ENCODE measurements at places on chromosomes 5 and 9.

GRCh38 chr9:98332405-98332831 is 77.0 kb upstream of the TBC1D2 start:
- no peak for DNase-seq

DNA sequence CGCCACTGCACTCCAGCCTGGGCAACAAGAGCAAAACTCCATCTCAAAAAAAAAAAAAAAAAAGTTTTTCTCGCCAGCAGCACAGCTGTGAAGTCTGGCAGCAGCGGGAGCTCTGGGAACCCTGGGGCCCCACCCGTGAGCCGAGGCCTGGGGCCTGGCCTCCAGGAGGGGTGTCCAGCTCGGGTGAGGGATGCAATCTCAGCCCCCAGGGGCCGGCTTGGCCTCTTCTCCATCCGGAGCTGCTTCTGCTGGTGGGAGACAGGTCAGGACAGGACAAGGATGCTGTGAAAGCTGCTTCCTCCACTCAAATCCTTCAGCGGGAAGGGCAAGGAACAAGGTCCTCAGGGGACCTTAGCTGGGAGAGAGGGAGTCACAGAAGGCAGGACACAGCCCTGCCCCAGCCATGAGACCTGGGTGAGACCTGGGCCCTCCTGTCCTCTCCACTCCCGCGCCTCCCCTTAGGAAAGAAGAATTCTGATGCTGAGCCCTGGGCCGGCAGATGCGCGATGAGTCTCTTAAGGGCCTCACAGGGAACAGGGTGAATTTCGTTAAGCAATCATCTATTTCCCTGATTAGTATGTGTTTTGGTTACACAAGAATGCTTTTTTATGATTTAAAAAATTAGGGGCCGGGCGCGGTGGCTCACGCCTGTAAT is 30.6 kb downstream of the PLPP7 start:
- no peak for DNase-seq

DNA sequence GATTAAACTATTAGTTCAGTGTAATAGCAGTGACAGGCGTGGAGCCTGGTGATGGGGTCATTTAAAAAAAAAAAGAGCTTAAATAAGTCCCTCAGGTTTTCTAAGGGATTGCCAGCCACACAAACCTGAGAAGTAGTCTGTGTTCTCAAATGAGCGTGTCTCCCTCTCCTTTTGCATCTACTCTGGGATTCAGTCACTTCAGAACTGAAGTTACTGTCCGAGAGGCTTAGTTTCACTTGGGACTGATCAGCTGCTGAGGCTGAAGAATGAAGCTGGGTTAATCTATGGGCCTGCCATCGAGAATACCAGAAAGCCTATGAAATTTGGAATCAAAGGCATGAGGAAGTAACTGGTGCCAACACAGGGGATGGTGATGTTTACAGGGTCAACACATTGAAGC is 310.1 kb downstream of the ADAMTS6 start:
- DNase-seq = no peak

GRCh38 chr5:56715986-56716385 is 99.4 kb upstream of the MAP3K1 start:
- no peak for DNase-seq

- no peak for DNase-seq
Measured at GRCh38 chr5:93594591-93595419, 11.8 kb downstream of the NR2F1 start.

- no peak for DNase-seq
Measured at GRCh38 chr9:86022687-86023266, 76.6 kb downstream of the GOLM1 start.

DNA sequence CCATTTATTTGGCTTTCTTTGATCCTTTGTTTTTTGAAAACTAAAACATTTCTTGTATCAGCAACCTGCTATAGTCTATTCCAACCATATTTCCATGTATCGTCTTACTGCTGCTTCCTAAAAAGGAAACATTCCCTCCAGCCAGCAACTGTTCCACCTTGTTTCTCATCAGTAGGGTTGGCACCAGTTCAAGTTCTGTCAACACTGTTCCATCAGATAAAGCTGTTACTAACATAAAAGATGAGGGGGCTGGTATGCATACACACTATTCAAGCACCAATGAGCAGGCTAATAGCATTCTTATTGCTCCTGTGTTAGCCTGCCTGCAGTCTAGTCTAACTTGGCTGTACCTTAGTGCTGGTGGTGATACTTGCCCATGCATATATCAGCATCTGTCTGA is 178.3 kb downstream of the CWC27 start:
- DNase-seq = no peak

GRCh38 chr5:95715799-95716461 is 15.2 kb upstream of the RHOBTB3 start:
- no peak for DNase-seq
